Chondrocyte (in vitro differentiated cells): ENCODE measurements at places on chromosomes 13 and 19. TPM values are rescaled to one million over a fixed set of nuclear protein-coding genes. Genes with fewer than 3 reads are reported as not detected.
A peak's percentile ranks its signal among the peaks of the same experiment; 100 is the strongest.

GRCh38 chr13:32179708-32180107 is 135.5 kb downstream of the ZAR1L start:
- H3K36me3 ChIP-seq = peaks cover 25% of the 10 kb centered on the region
- no peaks in the 10 kb centered on the region for H3K4me1 ChIP-seq
- no peak for DNase-seq

GRCh38 chr13:97179501-97179900 is 42.6 kb upstream of the MBNL2 start:
- H3K27me3 ChIP-seq = peaks cover 4% of the 10 kb centered on the region
- no peak overlapping the region for H3K27ac ChIP-seq
- no peaks in the 10 kb centered on the region for H3K4me1 ChIP-seq
- no peak for DNase-seq
- H3K36me3 ChIP-seq = no peaks in the 10 kb centered on the region
- H3K4me3 ChIP-seq = no peak overlapping the region

LYPD4 gene
- not detected in 3 replicates for total RNA-seq

- no peak overlapping the region for H3K4me3 ChIP-seq
- H3K4me1 ChIP-seq = peaks cover 34% of the 10 kb centered on the region
- no peak for DNase-seq
- no peak overlapping the region for H3K27ac ChIP-seq
Observed at GRCh38 chr19:46629546-46630025, 4.7 kb upstream of the PTGIR start.

GRCh38 chr13:92716749-92717148 is 509.9 kb upstream of the GPC6 start:
- H3K4me1 ChIP-seq = no peaks in the 10 kb centered on the region
- H3K27me3 ChIP-seq = no peaks in the 10 kb centered on the region
- H3K4me3 ChIP-seq = no peak overlapping the region
- H3K27ac ChIP-seq = no peak overlapping the region
- no peaks in the 10 kb centered on the region for H3K36me3 ChIP-seq

ARHGEF7 gene
- 96.8 to 138 TPM (median 137 TPM) in 3 replicates for total RNA-seq

DNA sequence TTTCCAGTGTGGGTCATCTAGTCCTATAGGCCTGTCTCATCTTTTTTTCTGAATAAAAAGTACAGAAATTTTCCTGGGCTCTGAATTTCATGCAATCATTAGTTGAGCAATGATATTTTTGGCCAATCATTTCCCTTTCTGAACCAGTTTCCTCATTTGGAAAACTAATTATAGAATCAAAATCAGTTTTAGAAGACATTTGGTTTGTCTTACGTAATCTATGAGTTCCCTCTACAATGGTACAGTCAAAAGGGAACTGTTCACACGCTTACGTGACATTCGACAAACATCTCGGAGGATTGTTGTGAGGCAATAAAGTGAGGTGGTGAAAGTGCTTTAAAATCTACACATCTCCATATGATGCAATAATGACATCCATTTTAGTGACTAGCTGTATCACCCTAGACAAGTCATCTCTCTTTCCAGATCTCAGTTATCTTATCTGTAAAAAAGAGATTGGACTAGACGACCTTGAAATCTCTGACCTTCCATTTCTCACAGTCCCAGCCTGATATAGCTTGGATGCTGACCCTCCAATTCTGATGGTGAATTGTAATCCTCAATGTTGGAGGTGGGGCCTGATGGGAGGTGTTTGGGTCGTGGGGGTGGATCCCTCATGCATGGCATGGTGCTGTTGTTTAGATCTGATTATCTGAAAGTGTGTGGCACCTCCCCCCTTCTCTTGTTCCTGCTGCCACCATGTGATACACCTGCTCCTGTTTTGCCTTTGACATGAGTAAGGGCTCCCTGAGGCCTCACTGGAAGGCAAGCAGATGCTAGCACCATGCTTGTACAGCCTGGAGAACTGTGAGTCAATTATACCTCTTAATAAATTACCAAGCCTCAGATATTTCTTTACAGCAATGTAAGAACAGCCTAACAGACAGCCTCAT is 26.7 kb downstream of the FLT1 start:
- H3K36me3 ChIP-seq = no peaks in the 10 kb centered on the region
- H3K4me3 ChIP-seq = no peak overlapping the region
- H3K4me1 ChIP-seq = peaks cover 8% of the 10 kb centered on the region

- H3K27me3 ChIP-seq = no peaks in the 10 kb centered on the region
- peaks cover 28% of the 10 kb centered on the region for H3K4me1 ChIP-seq
- H3K27ac ChIP-seq = peak overlapping the region; percentile 43
- H3K36me3 ChIP-seq = no peaks in the 10 kb centered on the region
Observed at GRCh38 chr19:19064098-19064722, 416 bp downstream of the SLC25A42 start.

- no peaks in the 10 kb centered on the region for H3K36me3 ChIP-seq
- no peak overlapping the region for H3K27ac ChIP-seq
- no peaks in the 10 kb centered on the region for H3K4me1 ChIP-seq
- DNase-seq = no peak
- H3K27me3 ChIP-seq = peaks cover 19% of the 10 kb centered on the region
- H3K4me3 ChIP-seq = no peak overlapping the region
Observed at GRCh38 chr19:3250675-3251074, 26.2 kb downstream of the CELF5 start.

- no peak for DNase-seq
- no peaks in the 10 kb centered on the region for H3K27me3 ChIP-seq
- H3K4me1 ChIP-seq = peaks cover 14% of the 10 kb centered on the region
- no peak overlapping the region for H3K27ac ChIP-seq
- H3K4me3 ChIP-seq = no peak overlapping the region
Observed at GRCh38 chr13:73142071-73142470, 83.3 kb downstream of the KLF5 start.

MIA gene
- 1.4 to 2.6 TPM (median 2.4 TPM) in 3 replicates for total RNA-seq

DNA sequence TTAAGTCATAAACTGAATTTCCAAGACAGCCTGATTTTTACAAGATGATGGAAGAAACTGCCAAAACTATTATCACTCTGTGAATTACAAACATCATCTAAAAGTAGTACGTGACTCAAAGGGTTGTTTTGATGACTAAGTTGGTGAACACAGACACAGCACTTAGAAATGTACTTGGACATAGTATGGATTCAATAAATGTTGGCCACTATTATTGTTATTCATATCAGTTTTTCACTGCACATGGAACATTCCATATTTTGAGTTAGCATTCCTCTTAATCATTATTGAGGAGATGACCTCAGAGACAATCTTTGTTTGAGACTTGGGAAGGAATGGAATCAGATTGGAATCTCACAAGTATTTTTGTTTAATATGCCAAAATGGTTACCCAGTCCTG is 172.9 kb downstream of the OXGR1 start:
- no peak for DNase-seq
- H3K27ac ChIP-seq = no peak overlapping the region
- H3K27me3 ChIP-seq = peaks cover 3% of the 10 kb centered on the region
- no peak overlapping the region for H3K4me3 ChIP-seq

GRCh38 chr19:2046046-2046907 is 4.8 kb downstream of the MKNK2 start:
- peaks cover 34% of the 10 kb centered on the region for H3K4me1 ChIP-seq
- no peaks in the 10 kb centered on the region for H3K27me3 ChIP-seq
- peak; percentile 86 for DNase-seq
- peaks cover 3% of the 10 kb centered on the region for H3K36me3 ChIP-seq

DNA sequence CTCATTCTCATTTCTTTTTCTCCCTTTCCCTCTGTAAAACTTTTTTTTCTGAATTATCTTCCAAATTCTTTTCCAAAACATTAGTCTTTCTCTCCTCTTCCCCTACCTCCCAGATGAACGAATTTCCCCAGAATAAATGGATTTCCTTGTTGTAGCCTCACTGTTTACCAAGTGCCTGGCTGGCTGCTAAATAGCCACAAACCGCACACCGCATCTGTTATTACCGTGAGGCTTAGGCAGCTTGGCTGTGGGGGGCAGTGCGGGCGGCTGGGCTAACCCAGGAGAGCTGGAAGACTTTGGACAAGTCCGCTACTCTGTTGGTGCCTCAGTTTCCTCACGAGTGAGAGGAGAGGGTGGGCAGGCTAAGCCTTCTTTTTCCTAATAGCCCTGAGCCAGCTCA is 10.7 kb downstream of the IL17D start:
- H3K27ac ChIP-seq = peak overlapping the region; percentile 92
- peak overlapping the region; percentile 7 for H3K4me3 ChIP-seq
- peaks cover 42% of the 10 kb centered on the region for H3K4me1 ChIP-seq
- H3K27me3 ChIP-seq = no peaks in the 10 kb centered on the region
- DNase-seq = no peak

DNA sequence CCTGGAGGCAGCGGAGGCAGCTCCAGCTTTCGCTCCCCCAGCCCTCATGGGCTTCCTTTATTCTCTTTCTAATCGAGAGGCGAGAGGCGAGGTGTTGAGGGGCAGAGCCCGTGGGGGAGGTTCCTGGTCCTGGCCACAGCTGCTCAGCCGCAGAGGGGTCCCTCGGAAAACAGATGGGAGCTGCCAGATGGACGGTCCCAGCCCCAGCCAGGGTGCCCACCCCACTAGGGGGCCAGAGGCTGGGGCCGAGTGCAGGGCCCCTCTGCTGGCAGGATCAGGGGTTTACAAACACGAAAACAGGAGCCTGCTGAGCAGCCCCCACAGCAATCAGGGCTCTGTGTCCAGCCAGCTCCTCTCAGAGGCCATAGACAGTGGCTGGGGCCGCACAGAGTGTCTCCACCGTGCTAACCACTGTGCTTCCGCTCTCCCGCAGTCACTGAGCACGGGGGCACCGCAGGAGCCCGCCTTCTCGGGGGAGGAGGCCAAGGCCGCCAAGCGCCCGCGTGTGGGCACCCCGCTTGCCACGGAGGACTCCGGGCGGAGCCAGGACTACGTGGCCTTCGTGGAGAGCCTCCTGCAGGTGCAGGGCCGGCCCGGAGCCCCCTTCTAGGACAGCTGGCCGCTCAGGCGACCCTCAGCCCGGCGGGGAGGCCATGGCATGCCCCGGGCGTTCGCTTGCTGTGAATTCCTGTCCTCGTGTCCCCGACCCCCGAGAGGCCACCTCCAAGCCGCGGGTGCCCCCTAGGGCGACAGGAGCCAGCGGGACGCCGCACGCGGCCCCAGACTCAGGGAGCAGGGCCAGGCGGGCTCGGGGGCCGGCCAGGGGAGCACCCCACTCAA is 182.2 kb downstream of the KDM4B start:
- peaks cover 12% of the 10 kb centered on the region for H3K36me3 ChIP-seq
- peak; percentile 88 for DNase-seq
- no peak overlapping the region for H3K4me3 ChIP-seq
- H3K4me1 ChIP-seq = peaks cover under 1% of the 10 kb centered on the region
- no peaks in the 10 kb centered on the region for H3K27me3 ChIP-seq
- H3K27ac ChIP-seq = no peak overlapping the region

GRCh38 chr13:38309397-38309796 is 40.3 kb upstream of the UFM1 start:
- no peak for DNase-seq
- H3K4me3 ChIP-seq = no peak overlapping the region
- H3K27me3 ChIP-seq = no peaks in the 10 kb centered on the region
- peaks cover 4% of the 10 kb centered on the region for H3K36me3 ChIP-seq
- H3K27ac ChIP-seq = no peak overlapping the region

DNA sequence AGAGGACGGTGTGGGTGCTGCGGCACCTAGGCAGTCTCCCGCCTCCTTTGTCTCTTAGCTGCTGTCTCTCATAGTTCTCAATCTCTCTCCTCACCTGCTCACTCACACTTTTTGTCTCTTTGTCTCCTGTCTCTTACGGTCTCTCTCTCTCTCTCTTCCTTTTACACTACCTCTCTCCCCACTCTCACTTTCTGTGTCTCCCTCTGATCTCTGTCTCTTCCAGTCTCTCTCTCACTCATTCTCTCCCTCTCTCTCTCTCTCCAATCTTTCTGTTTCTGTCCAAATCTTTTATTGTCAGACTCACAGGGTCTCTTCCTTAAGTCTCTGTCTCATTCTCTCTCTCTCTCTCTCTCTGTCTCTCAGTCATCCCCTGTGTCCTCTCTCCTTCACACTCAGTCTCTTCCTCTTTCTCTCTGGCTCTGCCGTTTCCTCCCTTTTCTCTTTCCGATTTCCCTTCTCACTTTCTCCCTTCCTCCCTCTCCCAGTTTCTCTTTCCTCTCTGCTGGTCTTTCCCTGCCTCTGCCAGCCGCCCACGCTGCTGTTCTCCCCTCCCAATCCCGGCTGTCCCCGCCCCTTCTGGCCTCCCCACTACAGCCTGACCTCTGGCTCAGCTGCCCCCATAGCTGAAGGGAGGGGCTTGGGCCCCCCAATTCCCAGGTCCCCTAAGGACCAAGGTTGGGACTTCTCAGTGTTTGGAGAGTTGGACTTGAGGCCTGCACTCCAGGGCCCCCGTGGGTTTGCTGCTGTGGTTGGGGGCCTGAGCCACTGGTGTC is at the start of gene PLEKHA4:
Gene PLEKHA4 (minus strand): TSS at position 504 of the 773 bp plus-strand sequence. CDS start 997 bp downstream, outside the sequence.
- DNase-seq = no peak
- H3K4me1 ChIP-seq = peaks cover 30% of the 10 kb centered on the region
- peak within 1 kb of the TSS; percentile 78 for H3K4me3 ChIP-seq
- H3K36me3 ChIP-seq = peaks cover 12% of the 10 kb centered on the region

GRCh38 chr19:16074488-16075365 is 1.6 kb upstream of the TPM4 start:
- H3K4me1 ChIP-seq = peaks cover 45% of the 10 kb centered on the region
- peak overlapping the region; percentile 97 for H3K4me3 ChIP-seq
- DNase-seq = peak; percentile 50
- peak overlapping the region; percentile 91 for H3K27ac ChIP-seq
- no peaks in the 10 kb centered on the region for H3K27me3 ChIP-seq

- no peak overlapping the region for H3K27ac ChIP-seq
- H3K4me1 ChIP-seq = peaks cover 33% of the 10 kb centered on the region
- no peaks in the 10 kb centered on the region for H3K36me3 ChIP-seq
- H3K27me3 ChIP-seq = no peaks in the 10 kb centered on the region
Observed at GRCh38 chr13:80048030-80048429, 292.9 kb downstream of the SPRY2 start.

DNA sequence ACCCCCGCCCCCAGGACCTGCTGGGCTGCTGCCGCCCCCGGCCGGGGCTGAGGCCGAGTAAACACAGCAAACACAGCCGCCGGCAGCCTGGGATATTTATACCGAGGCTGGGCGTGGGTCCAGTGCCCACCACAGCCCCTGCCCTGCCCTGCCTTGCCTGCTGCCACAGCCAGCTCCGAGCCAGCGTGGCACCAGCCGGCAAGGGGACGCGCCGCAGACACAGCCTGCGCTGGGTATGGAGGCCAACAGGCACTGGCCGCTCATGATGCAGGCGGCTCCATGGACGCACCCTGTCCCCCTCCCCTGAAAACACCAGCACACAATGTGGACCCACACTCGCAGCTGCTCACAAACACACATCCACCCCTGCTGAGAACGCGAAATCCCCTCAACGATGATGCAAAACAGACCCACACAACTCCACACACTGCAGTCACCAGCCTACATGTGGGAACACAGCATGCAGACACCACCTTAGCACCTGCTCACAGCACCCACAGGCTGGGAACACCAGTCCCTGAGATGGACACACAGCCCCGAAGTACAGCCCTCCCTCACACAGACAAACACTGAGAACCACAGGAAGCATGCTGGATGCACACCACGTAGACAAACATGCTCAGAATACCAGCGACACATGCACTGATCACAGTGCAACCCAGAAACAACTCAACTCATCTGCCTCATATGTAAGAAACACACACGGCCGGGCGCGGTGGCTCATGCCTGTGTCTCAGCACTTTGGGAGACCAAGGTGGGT is 16.2 kb downstream of the CCDC97 start:
- H3K4me1 ChIP-seq = peaks cover 78% of the 10 kb centered on the region
- no peak for DNase-seq
- no peaks in the 10 kb centered on the region for H3K27me3 ChIP-seq

HSH2D gene
- not detected in 3 replicates for total RNA-seq
